ENCODE measurements at places on chromosomes 11 and 22. TPM values are rescaled to one million over a fixed set of nuclear protein-coding genes. Genes with fewer than 3 reads are reported as not detected.

The GGTLC3 gene
- not detected for total RNA-seq

The RFPL3 gene
- not detected for total RNA-seq

The RSF1 gene
- 23.0 TPM for total RNA-seq

The VPS26B gene
- total RNA-seq = 46.6 TPM

The HEPHL1 gene
- total RNA-seq = 60.8 TPM

The SLC22A8 gene
- not detected for total RNA-seq

GRCh38 chr22:19182472-19183157 lies 4.1 kb upstream of the SLC25A1 start:
- no peak for DNase-seq

DNA sequence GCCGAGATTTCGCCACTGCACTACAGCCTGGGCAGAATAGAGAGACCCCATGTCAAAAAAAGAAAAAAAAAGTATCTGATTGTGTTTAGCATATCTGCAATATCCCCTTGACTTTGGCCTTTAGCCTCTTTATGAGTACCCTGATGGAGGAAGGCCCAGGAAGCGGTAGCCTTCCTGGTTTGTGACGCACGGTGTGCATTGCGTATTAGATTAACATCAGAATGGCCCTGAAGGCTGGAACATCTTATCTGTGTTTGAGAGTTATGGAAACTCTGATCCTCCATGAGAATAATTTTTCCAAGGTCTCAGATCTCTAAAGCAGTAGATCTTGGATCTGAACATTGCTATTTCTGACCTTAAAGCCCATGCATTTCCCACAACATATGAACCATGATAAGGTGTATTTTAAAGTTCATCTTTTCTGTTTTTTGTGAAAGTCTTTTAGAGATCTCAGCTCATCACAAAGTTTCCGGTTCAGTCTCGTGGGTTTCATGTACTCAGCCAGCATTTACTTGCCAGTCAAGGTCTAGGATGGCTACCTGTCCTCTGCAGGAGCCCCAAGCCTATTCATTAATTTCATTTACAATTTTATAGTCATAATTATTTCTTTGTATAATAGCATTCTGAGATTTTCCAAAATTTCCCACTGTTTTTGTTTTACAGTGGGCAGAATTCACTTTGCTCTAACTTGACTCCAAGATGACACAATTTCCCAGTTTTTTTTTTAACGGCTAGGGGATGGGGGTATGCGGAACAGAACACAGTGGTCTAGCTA lies 605 bp upstream of the FDX1 start:
- DNase-seq = no peak

DNA sequence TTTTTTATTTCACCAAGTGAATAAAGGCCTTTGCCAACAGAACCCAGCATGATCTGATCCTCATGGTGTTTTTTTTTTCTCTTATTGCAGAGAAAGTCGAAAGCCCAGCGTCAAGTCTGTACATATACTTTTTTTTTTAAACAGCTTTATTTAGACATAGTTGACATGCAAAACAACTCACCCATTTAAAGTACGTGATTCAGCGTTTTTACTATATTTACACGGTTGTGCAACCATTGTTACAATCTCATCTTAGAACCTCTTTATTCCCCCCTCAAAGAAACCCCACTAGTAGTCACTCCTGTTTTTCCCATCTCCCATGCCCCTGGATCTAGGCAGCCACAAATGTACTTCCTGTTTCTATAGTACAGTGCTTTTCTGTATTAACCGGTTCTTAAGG lies 20.6 kb upstream of the AP1B1 start:
- no peak for DNase-seq

GRCh38 chr11:68430801-68431200 lies 29.8 kb upstream of the PPP6R3 start:
- no peak for DNase-seq

DNA sequence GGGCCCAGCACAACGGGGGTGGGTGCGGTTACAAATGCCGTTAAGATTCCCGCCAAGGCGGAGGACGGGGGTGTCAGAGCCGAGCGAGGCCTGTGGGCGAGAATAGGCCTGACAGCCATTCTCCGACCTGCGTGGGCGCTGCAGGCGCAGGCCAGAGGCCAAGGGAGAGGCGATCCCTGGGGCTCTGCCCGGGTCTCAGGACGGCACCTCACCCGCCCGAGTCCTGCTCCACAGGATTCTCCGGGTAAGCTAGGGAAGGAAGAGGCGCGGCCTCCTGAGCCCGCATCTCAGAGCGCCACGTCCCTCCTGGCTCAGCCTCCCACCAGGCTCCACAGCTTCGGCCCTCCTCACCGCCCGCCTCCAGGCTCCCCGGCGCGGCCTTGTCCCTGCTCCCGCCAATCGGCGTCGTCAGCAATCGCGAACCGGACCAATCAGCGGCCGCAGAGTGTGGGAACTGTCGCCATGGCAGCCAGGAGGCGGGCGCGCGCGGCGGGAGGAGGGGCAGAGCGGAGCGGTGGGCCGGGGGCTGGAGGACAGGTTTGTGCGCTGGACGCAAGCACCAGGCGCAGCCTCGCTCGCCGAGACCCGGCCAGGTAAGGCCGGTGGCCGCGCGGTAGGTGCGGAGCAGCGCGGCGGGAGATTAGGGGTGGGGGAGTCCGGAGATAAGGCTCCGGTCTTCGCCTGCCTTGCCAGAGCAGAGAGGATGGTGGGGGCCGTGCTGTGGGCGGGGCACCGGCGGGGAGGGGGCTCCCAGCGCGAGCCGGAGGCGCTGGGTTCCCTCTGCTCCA lies at the start of gene NUCB2:
Gene NUCB2 (plus strand): TSS at position 504 of the 788 bp plus-strand sequence. CDS start 18,585 bp downstream, outside the sequence.
- peak; percentile 95 for DNase-seq

GRCh38 chr11:2128130-2128510 lies 11.1 kb downstream of the IGF2 start:
- no peak for DNase-seq

- peak; percentile 16 for DNase-seq
These were observed 138.4 kb upstream of the DDI1 start for GRCh38 chr11:103898065-103898464.

- no peak for DNase-seq
These were observed 174.8 kb downstream of the BUD13 start for GRCh38 chr11:116598036-116598435.

DNA sequence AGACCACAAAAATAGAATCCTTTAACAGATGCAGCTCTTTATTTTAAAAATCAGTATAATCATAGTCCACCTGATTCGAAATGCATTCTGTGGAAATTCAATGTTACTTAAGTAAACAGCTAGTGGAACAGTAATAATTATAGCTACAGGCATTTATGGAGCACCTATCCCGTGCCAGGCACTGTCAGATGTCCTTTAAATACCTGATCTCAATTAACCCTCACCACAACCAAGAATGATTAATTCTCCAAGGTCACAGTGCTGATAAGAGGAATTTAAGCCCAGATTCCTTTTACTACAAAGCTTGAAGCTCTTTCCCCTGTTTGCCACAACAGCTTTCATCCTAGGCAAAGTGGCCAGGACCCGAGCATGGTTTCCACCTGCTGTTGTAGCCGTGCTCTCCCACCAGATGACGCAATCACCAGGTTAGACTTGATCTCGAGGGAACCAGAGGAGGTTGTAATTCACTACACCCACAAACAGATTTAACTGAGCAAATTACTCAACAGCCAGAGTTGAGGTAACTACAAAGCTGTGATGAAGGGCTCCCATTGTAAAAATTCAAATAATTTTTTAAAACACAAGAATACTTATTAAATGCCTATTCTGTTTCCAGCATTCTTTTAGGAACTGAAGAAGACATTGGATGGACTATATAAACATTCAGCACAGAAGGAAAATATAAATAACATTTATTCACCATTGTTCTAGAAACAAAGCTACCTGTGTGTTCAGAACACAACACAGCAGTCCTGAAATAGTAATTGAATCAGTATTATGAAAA lies 10.3 kb downstream of the PRDM10 start:
- DNase-seq = peak; percentile 52

DNA sequence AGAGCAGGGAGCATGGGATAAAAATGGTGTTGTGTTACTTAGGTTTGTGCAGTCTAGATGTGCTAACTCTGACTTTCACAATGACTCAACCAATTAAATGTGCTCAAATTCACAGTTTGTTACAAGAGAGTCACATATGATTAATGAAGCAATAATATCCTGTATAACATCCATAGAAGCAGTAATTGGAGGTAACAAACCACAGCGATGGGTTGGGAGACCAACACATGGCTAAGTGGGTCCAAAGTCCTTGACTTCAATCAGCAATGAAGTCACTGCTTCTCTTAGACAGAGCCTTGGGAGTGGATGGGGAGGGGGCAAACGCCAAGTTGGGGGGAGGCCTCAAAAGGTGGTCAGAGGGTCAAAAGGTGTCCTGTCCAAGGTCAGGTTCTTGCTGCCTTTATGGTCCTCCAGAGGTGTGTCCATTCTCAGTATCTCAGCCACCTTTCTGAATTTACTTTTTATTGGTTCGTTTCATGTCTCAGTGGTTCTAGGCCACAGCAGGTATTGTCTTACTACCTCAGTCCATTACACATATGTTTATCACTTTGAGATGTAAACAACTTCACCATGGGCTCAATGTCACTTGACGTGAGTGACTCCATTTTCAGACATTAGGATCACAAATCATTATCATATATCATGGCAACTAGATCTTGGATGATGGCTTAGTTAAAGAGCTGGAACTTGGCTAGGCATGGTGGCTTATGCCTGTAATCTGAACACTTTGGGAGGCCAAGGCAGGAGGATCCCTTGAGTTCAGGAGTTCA lies 32.4 kb downstream of the SLN start:
- no peak for DNase-seq

GRCh38 chr11:112769584-112769983 lies 191.6 kb upstream of the NCAM1 start:
- DNase-seq = no peak

GRCh38 chr11:45919806-45920530 lies 2.3 kb upstream of the PEX16 start:
- no peak for DNase-seq

- no peak for DNase-seq
These were observed 105.9 kb upstream of the SLC22A12 start for GRCh38 chr11:64485074-64485473.

DNA sequence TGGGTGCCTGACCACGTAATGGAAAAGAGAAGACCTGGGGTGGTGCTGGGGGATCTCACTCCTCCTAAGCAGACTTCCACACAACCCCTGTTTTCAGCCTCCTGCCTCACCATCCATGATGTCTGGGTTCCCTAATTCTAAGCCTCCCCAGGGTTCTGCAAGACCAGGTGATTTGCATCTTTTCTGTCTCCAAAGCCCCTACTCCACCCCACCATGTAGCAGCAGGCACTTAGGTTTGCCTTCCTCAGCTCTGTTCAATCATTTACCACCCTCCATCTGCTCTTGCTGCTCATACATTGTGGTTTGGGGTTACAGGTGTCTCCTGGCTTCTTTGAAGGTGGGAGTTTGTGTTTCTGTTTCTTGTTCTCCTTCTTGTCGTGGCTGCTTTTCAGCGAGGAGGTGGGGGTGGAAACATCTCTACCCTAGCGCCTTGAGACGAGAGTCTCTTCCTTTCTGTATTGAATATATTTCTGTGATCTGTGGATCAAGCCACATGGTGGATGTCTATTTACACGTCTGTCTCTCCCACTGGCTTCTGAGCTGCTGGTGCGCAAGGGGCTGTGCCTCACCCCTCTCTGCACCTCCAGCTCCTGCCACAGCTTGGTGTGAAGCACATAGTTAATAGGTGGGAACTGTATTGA lies 6.6 kb upstream of the SSTR3 start:
- DNase-seq = no peak

- DNase-seq = no peak
These were observed 953 bp upstream of the LRP5 start for GRCh38 chr11:68311160-68312116.

GRCh38 chr11:108530426-108530825 lies 32.2 kb upstream of the POGLUT3 start:
- no peak for DNase-seq

DNA sequence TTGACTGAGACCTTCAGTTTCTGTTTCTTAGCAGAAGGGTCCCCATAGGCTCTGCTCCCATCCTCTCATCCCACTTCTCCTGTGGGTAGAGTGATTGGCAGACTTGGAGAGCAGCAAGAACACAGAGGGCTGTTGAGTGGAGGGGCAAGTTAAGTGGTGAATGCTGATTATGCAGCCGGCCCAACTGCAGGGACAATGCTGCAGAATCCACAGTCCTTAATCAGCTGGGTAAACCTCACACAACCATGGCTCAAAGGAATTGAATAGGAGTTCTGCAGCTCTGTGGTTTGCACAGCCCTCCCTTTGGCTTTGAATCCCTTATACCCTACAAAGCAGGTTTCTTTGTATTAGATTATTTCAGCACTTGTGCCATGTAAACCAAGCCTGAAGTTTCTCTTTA lies 161.1 kb downstream of the NAV2 start:
- DNase-seq = no peak

DNA sequence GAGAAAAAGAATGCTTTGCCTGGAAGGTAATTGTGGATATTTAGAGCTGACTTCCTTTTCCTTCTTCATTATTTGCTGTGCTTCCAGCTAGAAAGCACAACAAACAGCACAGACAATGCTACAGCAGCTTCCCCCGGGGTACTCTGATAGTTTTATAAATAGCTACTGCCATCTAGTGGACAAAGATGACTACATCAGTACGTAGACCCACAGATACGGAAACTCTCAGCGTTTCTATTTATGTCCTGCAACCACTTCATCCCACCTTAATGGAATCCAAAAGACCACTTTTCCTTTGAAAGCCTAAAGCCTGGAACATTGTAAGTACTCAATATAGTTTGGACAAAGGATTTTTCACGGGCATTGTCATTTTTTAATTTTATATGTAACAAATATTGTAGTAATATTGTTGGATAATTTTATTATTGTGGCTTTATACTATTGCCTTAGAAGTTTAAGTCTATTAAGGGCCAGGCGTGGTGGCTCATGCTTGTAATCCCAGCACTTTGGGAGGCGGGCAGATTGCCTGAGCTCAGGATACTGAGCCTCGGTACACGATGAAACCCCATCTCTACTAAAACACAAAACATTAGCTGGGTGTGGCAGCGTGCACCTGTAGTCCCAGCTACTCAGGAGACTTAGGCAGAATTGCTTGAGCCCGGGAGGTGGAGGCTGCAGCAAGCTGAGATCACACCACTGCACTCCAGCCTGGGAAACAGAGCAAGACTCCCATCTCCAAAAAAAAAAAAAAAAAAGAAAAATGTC lies 7.5 kb downstream of the HSPA8 start:
- peak; percentile 44 for DNase-seq

GRCh38 chr11:130710497-130711012 lies 205.7 kb downstream of the SNX19 start:
- DNase-seq = no peak

DNA sequence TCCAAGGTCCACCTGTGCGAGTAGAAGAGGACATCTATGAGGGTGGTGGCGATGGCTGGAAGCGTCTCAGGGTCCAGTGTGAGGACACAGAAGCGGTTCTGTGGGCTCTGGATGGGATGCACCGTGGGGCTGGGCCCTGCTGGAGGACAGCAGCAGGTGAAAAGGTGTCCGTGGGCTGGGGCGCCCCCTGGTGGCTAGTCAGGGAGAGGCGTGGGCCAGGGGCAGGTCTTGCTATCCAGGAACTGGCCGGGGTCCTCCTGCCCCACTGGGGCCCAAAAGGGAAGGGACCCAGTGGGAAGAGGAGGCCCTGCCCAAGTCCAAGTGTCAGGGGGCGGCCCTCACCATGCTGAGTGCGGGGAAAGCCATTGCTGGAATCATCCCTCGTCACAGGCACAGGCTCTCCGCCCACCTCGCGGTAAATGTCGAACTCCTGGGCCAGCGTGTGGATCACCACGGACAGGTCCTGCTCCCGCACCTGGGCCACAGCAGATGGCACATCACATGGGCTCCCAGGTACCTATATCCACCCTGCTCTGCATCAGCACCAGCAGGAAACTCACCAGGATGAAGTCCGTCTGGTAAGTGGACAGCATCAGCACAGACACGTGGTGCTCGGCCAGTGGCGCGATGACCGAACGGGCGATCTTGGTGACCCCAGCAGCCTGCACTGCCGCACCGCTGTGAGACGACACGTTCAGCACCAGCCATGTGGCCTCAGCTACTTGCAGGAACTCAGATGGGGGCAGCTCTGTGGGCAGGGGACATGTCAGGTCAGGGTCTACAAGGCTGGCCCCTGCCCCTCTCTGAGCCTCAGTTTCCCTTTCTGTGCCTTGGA lies 2.3 kb downstream of the CASTOR1 start:
- DNase-seq = peak; percentile 38
